ENCODE measurements at places on chromosomes 1 and 21.

GRCh38 chr1:166811691-166812090 is 27.6 kb upstream of the POGK start:
- DNase-seq: no peak

- DNase-seq: no peak
Observed at GRCh38 chr1:19374083-19374801, 62.1 kb downstream of the SLC66A1 start.

DNA sequence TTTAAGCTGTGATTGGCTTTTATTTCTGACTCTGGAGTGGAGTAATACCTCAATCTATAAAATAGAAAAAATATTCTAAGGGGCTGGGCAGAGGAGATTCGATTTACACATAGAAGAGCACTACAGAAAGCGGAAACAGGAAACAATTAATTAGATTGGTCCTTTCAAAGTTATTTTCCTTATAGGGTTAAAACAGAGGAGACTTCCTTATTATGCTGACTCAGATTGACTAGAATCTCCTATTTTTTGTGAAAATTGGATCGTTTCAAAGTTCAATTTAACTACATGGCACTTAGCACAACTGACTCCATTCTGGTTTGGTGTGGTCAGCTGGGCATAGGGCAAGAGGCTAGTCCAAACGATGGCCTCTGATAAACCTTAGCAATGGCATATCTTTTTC is 48.3 kb upstream of the NCAM2 start:
- no peak for DNase-seq

DNA sequence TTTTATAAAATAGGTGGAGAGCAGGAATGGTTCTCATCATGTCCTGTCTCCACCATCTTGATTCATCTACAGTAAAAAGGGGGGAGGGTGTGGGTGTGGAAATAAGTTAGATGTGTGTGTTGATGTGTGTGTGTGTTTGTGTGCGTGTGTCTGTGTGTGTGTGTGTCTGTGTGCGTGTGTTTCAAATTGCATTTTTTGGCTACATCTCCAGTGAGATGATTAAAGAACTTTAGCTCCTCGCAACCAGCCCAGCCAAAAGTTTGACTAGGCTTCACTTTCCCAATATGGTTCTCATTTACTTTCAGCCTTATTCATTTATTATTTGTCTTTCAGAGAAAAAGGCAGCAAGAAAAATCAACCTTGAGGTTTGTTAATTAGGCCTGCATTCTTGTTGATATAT is 14.7 kb upstream of the HAO2 start:
- no peak for DNase-seq

- no peak for DNase-seq
Observed at GRCh38 chr1:150970808-150971582, 3.6 kb downstream of the CERS2 start.

- no peak for DNase-seq
Observed at GRCh38 chr1:20730690-20731056, 1.8 kb downstream of the SH2D5 start.

DNA sequence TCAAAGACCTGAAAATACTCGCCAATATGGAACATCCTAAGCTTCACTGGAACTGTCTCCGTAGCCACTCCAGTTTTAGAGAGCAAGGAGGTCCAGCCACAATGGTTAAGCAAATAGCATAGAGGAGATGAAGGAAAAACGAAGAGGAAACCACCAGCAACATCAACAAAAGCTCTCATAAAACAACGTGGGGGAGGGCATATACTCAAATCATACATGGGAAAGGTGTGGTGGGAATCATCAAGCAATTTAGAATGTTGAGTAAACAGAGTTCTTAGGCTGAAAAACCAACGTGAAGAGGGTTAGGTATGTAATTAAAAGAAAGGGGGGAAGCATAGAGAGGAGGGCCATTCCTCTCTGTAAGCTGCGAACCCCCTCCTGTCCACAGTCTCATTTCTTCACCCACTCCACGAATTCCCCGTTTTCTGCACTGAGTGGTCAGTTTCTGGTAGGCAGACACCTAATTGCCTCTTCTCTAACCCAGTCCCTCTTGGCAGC is 1.0 kb downstream of the TMEM59 start:
- DNase-seq: no peak

GRCh38 chr1:72129869-72130268 is 152.5 kb downstream of the NEGR1 start:
- no peak for DNase-seq

DNA sequence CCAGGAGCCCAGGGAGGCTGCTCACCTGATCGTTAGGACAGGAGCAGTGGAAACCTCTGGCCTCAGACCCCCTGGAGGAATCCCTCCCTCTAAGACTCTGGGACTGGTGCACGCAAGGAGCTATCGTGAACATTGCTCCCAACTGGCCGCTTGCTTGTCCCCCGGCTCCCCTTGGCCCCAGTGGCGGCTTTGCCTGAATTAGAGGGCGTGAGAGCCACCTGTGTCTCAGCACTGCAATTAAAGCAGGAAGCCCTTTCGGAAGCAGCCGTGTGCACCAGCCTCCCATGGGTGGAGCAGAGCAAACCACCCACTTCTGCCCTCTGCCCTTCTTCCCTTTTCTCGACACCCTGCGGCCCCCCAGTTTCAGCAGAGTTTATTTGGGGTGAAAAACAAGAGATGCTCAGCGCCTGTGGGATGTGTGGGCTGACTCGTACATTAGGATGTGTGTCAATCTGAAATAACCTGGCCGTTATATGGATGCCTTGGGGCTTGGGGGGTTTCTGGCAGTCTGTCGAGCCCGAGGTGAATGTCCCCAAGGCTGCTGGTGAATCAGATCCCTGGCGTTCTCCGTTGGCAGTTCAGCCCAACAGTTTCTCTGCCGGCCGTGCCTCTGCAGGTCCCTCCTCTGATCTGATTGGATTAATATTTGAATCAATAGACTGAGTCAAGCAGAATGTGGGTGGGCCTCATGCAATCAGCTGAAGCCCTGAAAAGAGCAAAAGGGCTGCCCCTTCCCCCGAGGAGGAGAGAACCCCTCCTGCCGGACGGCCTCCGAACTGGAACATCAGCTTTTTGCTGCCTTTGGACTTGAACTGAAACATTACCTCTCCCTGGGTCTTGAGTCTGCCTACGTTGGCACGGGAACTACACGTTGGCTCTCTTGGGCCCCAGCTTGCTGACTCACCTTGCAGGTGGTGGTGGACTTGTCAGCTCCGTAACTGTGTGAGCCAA is 7.3 kb upstream of the UMODL1 start:
- DNase-seq: peak; percentile 63

- no peak for DNase-seq
Observed at GRCh38 chr1:185574139-185574875, 159.9 kb upstream of the HMCN1 start.

DNA sequence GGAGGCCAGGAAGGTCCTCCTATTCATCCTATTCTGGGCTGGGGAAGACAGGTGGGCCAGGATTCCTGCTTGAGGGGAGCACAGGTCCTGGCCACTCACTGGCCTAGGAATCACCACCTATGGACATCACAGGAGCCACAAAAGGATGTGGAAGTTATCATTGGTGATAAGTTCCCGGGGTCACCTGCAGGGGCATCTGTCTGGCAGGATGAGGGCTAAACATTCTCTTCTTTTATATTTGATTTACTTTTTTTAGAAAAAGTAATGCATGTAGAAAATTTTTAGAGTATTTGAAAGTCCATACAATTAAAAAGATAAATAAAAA is 33.2 kb upstream of the KIAA0040 start:
- no peak for DNase-seq

DNA sequence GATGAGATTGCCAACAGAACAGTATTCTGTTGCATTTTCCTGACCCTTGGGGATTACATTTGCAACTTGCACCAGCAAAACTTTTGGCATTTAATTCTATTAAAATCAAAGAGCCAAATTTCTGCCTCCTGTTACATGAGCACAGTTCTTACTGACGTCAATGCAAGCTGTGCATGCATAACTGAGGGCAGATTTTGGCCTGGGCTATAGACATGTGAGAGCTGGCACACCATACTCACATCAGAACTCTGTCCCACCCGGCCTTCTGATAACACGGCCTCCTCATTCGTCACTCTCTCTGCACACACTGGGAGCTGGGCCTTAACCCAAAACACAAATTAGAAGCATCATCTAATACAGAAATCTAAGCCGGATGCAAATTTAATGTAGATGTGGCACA is 31.5 kb downstream of the PAPPA2 start:
- no peak for DNase-seq

DNA sequence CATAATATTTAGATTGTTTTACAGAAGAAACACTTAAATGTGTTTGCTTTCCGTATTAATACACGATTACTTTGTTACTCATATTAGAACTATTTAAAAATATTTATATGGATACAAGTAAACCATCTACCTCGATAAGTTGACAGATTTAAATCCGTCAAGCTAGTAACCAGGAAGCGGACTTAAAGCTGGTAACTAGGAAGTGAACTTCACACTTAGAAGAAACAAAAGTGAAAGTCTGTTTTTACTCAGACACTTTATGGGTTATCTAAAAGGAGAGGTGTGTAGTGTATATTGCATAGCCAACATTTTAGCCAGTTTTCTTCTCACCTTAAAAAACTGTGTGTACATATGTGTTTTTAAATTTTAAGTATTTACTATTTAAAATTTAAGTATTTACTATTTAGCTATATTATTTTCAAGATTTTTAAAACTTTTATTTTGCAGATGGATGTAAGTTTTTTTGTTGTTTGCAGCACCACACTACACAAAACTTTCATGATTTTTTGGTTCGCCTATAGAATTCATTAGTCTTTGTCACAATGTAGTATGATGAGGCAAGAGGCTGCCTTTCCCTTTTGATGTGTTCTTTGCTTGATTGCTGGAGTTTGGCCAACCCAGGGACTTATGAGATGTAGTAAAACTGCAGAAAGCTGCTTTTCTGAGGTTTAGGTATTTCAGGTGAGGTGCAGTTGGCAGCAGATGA is 2.7 kb downstream of the USP25 start:
- peak; percentile 87 for DNase-seq

- DNase-seq: no peak
Observed at GRCh38 chr1:161080441-161081405, 8.6 kb downstream of the NECTIN4 start.

- no peak for DNase-seq
Observed at GRCh38 chr21:22136740-22137139, 1138.5 kb downstream of the NCAM2 start.

GRCh38 chr1:228071839-228072657 is 10.5 kb upstream of the ARF1 start:
- DNase-seq: no peak

DNA sequence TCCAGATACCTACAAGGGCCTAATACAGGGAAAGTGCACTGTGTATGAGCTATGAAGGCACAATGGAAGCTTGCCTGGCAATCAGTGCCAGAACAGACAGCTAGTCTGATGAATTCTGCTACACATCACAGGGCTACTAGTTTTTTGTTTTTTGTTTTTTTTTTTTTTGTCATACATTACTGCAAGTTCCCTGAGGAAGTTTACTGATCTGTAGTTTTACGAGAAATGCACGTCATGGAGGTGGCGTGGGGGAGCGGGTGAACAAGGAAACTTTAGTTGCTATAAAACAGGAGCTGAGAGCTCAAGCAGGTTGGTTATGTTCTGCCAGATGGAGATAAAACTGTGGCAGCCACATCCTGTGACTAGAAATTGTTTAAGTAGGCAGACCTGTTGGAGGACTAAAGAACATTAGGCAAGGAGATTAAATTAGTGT is 17.7 kb downstream of the PTPRC start:
- peak; percentile 64 for DNase-seq

DNA sequence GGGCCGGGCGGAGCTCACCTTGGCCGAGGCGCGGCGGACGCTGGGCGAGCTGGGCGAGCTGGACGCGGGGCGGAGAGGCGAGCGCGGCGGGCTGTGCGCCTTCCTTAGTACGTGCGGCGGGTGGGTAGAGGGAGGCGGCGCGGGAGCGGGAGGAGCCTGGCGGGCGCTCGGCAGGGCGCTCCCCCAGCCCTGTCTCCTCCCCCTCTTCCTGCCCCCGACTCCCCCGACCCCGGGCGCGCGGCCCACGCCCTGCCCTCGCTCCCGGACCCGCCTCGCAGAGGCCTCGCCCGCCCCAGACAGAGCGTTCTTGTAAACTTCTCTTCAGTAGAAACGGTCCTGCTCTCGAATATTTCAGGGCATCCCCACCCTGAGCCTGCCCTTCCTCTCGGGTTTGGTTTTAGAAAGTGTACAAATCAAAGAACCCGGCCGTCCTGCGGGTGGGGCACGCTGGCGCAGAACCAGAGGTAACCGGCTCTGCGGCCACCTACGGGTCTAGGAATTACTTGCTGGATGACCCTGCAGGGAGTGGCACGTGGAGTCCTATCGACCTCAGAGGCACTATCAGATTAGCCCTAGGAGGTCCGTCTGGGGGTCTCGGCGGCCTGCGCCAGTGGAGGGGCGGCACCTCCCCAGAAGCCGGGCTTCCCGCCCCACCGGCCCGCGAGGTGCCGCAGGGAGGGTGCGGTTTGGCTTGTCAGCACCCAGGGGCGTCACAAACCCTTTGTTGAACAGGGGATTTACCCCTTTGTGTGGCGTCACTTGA is at the start of gene S100A10:
Gene S100A10 (minus strand): TSS at position 126 of the 763 bp plus-strand sequence. CDS start 7,629 bp downstream, outside the sequence.
- DNase-seq: peak; percentile 82

- no peak for DNase-seq
Observed at GRCh38 chr1:53552146-53552861, 93.1 kb downstream of the DMRTB1 start.

DNA sequence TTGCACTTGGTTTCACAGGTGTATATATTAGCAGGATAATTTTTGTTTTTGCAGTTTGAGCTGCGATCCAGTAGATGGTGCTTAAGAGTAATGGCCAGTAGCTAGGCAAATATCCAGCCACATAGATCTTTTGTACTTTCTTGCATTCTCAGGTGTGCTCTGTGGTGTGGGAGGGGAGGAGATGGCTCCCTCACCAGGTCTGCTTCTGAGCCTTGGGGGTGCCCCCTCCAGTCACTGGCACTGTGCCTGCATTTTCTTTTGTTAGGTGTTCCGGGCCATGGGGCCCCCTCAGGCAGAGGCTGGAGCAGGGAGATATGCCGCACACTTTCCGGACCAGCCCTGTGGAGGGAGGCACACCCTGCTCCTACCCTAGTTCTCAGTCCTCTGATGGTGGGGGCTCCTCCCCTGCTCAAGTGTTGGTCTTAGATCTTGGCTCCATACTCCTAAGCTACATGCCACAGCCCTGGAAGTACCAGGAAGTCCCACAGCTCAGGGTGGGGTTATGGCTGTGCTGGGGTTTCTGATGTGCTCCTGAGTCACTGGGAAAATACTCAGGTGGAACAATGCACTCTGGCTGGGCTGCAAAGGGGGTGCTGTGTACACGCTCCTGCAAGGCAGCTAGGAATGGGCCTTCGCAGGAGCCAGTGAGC is 197.6 kb upstream of the DMRTA2 start:
- no peak for DNase-seq

GRCh38 chr1:167701510-167701909 is 20.3 kb upstream of the MPZL1 start:
- DNase-seq: no peak

DNA sequence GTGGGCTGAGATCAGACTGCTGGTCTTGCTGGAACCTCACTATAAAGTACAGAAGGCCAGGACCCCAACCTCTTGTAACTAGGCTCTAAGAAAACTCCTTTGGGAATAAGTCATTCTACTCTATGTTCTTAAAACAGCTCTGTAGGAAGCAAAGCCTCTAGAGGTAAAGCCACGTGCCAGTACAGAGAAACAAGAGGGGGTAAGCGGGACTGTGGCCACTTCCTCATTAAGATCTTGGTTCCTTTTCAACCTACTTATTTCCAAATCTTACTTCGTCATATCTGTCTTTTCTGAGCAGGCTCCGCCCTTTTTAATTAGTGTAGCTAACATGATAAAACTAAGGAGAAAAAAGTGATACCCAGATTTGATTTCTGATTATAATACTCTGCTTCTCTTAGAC is 3.8 kb downstream of the NCSTN start:
- DNase-seq: no peak

- DNase-seq: no peak
Observed at GRCh38 chr1:30748098-30748698, 9.4 kb downstream of the LAPTM5 start.

- DNase-seq: peak; percentile 81
Observed at GRCh38 chr1:36161641-36162531, 5.9 kb downstream of the MAP7D1 start.
